ENCODE measurements at places on chromosomes 13 and 19. TPM values are rescaled to one million over a fixed set of nuclear protein-coding genes. Genes with fewer than 3 reads are reported as not detected.

CERS1 gene
- not detected for total RNA-seq

ZNF112 gene
- 0.05 TPM for total RNA-seq

GARIN5A gene
- 0.57 TPM for total RNA-seq

FGF9 gene
- total RNA-seq, result not detected

CRLF1 gene
- not detected for total RNA-seq

ZNF497 gene
- 0.40 TPM for total RNA-seq

DNA sequence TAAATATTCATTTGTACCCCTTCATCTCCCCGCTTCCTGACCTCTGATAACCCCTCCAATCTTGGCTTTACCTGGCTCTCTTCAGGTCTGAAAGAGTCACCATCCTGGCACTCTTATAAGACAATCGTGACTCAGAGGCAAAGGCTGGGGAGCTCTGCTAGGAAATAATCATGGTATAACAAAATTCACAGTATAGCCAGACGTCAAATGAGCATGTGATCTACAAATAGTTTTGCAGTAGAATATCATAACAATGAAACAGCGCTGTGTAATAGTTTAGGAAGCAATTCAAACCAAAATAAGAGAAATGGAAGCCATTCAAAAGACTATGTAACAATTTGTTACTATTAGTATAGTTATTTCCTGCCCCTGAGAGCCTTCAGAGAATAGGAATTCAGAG lies 34.2 kb downstream of the RXFP2 start:
- DNase-seq, result no peak

DNA sequence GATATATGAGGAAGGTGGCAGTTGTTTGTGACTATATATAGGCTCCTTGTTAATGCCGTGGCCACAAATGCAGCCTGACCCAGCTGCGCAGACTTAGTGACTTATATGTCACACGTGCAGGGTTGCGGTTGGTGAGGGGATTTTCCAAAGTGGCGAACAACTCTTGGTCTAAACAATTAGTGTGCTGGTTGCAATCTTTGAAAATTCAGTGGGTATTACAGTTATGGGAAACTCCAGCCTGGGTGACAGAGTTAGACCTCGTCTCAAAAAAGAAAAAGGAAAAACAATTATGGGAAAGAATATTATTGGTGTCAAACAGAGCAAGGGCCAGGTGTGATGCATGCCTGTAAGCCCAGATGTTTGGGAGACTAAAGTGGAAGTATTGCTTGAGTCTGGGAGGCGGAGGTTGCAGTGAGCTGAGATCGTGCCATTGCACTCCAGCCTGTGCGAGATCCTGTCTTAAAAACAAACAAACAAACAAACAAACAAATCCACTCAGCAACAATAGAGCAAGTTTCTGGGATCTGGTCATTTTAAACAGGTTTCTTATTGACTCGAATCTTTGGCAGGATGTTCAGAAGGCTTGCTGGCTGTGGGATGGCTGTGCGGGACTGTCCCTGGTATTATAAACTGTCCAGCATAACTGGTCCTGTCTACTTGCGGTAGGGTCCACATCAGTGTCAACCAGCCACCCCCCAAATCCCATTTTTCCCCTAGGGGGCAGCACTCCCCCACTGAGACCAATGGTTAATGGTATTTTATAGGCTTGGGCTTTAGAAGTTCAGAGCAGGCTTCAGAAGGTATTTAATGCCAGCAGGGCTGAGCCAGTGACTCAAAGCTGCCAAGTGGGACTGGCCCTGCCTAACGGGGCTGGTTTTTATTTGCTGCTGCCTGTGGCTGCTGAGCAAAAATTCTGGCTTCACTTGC lies 15.4 kb downstream of the RELB start:
- peak; percentile 73 for DNase-seq

DNA sequence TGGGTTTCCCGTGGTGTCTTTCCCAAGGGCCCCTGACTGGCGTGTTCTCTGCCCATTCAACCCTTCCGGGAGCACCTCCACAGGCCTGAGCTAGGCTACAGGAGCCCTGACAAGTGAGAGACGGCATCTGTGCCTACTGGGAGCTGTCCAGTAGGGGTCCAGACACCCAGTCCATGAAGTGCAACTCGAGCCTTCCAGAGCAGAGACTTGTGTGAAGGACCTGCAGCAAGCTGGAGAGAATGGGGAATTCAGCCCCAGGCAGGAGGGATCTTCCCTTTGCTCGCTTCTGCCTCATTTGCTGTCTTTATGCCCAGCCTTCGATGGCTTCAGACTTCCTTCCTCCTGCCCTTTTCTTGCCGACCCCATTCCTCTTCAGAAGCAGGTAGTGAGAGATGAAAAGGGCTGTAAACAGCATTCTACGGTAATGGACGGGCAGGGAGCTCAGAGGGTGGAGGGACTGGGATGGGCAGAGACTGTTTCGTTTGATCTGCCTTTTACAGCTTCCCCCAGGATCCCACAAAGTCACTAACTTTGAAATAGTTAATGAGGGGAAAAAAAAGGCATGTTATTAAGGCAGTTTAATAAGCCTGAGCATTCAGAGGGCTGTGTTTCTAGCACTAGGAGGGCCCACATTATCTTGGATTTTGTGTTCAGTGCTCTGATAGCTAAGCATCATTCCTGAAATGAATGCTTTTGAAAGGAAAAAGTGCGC lies 327.6 kb downstream of the FGF9 start:
- no peak for DNase-seq

- peak; percentile 88 for DNase-seq
Measured at GRCh38 chr13:74287724-74288169, 153.5 kb upstream of the KLF12 start.

GRCh38 chr19:54391589-54392061 lies 23.6 kb upstream of the TTYH1 start:
- no peak for DNase-seq

- no peak for DNase-seq
Measured at GRCh38 chr13:77696006-77696878, 1.2 kb upstream of the SLAIN1 start.

DNA sequence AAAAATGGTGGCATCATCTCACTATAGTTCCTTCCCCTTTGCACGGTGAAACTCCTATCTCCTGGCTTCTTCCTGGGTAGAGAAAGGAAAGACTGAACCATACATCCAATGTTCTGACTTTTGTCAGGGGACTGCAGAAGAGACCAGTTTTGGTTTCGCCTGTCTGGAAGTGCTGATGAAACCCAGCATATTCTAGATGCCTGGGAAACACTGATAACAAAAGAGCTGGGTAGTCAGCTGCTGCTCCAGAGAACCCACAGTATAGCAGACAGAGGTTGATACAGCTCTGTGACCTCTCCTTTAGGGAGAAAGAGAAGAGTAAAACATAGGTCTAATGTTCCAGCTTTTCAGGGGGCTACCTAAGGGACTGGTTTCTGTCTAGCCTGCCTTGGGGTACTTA lies 695.3 kb downstream of the DIAPH3 start:
- DNase-seq, result no peak

DNA sequence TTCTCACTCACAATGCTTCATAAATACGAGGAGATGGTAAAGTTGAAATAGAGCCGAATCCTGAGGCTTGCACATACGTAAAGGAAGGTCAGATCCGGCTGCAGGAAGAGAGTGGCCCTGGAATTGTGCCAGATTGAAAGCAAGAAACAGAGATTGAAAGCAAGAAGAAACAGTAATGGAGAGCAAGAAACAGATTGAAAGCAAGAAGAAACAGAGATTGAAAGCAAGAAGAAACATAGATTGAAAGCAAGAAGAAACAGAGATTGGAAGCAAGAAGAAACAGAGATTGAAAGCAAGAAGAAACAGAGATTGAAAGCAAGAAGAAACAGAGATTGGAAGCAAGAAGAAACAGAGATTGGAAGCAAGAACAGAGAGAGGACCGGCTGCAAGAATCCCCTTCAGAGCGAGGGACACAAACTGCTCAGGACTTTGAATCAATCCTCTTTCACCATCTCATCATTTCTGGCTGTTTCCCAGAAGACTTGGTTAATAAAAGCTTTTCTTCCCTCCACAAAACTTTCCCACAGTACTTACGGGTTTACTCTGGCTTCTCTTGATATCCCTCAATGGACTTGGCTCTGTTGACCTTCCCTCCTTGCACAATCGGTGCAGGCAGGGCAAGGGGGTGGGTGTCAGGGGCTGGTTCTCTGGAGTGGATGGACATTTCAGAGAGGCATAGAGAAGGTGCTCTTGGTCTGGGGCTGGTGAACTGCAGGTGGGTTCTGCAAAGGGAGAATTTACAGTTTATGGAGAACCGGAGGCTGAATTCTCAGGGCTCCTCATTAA lies 25.5 kb downstream of the OR7A5 start:
- DNase-seq, result no peak

DNA sequence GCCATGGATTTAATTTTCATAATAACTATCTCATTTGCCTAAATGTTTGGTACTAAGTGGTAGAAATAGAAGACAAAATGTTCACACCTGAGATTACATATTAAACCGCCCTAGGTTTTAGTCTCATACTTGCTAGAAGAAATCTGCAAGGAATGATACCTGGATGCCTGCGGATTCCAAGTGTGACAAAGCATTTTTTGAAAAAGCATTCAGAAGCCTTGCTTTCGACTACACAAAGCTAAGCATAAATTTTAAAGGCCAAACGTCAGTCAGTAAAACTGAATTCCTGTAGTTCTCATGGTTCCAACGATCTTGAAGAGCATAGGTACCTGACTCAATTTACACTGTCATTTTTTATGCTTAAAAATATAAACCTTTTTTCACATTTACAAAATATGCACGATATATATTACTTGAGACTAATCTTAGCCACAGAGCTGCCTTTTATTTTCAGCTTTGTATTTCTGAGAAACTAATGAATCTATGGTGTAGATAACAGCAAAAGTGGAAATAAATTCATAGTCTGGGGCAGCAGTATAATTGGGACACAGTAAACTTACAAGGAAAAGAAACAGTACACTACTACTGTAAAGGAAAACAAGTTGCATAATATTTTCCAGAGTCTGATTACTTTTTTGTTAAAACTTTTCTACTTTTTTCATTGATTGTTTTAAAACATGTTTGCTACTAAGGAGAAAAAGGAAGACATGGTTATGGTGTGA lies 1.2 kb upstream of the LRRC63 start:
- no peak for DNase-seq

GRCh38 chr13:45055198-45055901 lies 65.0 kb upstream of the GTF2F2 start:
- DNase-seq, result peak; percentile 86

DNA sequence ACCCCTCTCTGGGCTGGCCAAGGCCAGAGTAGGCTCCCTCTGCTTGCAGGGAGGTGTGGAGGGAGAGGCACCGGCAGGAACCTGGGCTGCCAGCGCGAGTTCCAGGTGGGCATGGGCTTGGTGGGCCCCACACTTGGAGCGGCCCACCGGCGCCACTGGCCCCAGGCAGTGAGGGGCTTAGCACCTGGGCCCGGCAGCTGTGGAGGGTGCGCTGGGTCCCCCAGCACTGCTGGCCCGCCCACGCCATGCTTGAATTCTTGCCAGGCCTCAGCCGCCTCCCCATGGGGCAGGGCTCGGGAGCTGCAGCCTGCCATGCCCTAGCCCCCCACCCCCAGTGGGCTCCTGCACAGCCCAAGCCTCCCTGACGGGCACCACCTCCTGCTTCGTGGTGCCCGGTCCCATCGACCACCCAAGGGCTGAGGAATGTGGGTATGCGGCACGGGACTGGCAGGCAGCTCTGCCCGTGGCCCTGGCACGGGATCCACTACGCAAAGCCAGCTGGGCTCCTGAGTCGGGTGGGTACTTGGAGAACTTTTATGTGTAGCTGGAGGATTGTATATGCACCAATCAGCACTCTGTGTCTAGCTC lies 1648.0 kb downstream of the OLFM4 start:
- no peak for DNase-seq

DNA sequence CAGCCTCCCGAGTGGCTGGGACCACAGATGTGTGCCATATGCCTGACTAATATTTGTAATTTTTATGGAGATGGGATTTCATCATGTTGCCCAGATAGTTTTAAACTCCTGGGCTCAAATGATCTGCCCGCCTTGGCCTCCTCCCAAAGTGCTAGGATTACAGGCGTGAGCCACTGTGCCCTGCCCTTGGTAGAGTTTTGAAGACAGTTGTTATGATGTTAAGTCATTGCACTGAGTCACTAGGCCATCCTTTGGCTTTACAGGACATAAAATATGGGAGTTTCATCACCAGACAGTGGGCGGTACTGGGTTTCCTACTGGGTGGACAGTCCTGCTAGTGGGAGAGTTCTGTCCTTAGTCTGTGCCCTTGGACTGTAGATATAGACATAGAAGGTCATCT lies 282.5 kb downstream of the ATP8A2 start:
- DNase-seq, result no peak
